ENCODE measurements at places on chromosomes 6 and 20.
A peak's percentile ranks its signal among the peaks of the same experiment; 100 is the strongest.

GRCh38 chr20:54158226-54158625, 15.6 kb downstream of the CYP24A1 start:
- DNase-seq = no peak

DNA sequence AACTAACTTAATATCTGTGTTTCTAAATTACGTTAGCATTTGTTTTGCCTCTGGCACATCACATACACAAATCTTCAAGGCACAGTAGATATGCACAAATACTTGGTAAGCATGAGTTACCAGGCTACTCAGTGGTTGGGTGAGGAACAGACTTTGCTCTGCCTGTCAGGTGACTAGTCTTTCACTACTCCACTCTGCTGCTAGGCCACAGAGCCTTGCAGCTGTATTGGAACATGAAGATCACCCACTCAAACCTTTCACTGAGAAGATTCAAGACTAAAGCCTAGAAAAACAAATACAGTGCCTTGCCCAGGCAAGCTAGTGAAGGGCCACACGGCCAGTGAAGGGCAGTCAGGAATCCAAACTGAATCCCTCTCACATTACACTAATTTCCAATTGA, 47.0 kb downstream of the DTNBP1 start:
- no peak for DNase-seq

GRCh38 chr20:47703748-47704147, 81.5 kb downstream of the SULF2 start:
- DNase-seq = no peak

GRCh38 chr6:121436274-121436857, 920 bp downstream of the GJA1 start:
- DNase-seq = no peak

GRCh38 chr6:18240230-18240629, 24.1 kb downstream of the DEK start:
- no peak for DNase-seq

DNA sequence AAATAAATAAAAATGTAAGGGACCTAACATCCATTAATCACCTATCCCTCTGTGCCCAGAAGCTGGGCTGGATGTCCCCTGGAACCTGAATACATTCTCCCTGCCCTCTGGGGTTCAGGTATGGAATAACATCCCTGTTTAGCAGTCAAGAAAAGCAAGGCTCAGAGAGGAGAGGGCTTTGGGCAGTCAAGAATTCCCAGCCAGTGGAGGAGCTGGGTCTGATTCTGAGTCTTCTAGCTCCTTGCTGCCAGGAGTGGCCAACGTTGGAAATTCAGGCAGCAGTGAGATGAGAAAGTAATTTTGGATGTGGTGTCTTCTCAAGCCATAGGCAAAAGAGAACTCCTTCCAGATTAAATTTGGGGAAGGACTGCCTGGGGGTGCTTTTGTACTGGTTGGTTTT, 42.6 kb upstream of the ZNFX1 start:
- no peak for DNase-seq

- no peak for DNase-seq
Measured at GRCh38 chr6:37990762-37991525, 171.4 kb downstream of the ZFAND3 start.

- DNase-seq = no peak
Measured at GRCh38 chr20:53706466-53707370, 113.1 kb upstream of the ZNF217 start.

GRCh38 chr6:56699066-56699654, 56.5 kb upstream of the DST start:
- no peak for DNase-seq

DNA sequence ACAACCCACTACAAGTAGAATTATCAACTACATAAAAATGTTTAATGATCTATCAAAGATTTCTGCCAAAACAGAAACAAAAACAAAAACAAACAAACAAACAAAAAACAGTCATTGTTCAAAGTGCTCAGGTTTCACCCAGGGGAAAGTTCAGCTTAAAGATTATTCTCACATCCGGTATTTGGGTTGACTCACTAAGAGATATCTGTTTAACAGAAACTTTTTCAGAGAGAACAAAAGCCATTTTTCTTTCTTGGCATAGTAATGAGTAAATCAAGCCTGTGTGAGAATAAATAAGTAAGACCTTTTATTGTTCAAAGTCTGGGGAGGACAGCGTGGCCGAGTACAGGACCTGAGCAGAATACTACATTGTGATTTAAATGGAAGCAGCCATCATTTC, 143.6 kb downstream of the RCAN2 start:
- no peak for DNase-seq

- no peak for DNase-seq
Measured at GRCh38 chr6:109172101-109172746, 76.9 kb downstream of the CEP57L1 start.

GRCh38 chr6:5898563-5898962, 108.2 kb downstream of the NRN1 start:
- DNase-seq = no peak

DNA sequence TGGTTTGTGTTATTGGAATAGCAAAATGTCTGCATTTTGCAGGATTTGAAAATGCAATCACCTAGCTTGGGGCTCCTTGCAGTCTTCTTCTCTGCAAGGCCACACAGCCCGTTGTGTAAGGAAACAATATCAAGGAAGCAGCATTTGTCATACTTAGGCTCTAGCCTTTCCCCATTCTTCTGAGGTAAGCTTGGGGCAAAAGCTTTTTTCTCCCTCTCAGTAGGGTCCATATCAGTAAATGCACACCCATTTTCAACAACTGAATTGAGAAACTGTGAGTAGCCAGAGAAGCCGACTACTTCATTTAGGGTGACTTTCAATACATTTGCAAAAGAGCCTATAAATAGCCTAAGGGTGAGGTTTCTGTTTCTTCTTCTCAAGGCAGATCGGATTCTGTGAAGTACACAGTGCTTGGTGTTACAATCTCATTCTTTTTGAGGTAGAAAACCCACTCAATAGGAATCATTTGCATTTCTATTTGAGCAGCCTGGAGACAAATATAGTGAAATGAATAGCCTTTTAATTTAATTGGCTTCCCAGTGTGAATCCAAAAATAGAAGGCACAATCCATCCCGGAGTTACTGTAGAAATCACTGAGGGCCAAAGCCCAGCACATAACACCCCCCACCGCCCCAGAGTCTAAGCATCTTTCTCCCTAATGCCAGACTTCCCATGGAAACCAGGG, 61.8 kb downstream of the BTBD3 start:
- no peak for DNase-seq

DNA sequence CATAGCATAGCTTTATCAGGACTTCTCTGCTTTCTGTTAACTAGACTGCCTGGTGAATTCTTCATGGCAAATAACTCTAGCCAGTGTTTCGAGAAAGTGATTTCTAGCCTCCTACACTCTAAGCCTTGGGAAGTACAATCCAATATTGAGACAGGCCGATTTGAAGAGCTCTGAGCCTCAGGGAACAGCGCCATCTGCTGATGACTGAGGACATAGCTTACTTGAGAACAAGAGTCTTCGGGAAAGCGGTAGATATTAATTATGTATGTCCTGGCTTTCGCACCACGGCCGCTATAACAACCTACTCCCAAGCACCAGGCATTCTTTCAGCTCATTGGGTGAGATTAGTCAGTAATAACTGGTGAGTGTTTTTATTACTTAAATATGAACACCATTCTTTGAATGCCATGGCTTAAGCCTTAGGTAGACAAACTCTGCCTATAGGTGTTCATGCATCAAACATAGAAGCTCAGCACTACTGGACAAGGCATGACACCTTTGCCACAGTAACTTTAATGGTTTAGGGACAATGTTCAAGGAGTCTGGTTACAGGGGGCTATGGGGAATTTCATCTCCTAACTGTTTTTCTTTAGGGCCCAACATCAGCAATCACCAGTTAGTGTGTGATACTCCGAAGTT, 518.6 kb downstream of the BMP2 start:
- DNase-seq = peak; percentile 1

DNA sequence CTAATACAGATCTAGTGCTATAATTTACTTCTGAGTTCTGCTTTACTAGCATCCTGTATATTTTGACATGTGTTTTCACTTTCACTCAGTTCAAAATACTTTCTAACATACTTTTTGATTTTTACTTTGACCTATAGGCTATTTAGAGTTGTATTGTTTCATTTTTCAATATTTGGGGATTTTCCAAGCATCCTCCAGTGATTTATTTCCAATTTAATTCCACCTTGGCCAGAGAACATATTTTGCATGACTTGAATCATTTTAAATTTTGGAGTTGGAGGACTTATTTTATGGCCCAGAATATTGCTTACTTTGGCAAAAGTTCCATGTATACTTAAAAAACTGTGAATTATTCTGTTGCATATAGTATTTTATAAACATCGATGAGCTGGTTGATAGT, 1215.6 kb upstream of the MAP3K7 start:
- no peak for DNase-seq

DNA sequence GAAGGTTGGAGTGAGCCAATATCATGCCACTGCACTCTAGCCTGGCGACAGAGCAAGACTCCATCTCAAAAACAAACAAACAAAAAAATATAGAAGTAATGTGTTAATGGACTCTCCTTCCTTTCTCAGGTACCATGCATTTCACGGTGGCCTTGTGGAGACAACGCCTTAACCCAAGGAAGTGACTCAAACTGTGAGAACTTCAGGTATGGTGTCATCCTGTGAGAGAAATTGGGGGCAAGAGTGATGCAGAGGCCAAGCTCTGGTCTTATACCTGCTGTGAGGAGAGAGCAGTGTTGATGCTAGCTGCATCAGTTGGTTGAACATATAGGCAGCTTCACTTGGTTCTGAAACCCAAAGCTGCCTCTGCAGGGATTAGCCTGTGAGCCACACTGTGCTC, 6.2 kb downstream of the ITCH start:
- no peak for DNase-seq

All from activated T-cell treated with anti-CD3 and anti-CD28 coated beads for 24 hours (primary cell).